ENCODE measurements at places on chromosomes 2 and 18. TPM values are rescaled to one million over a fixed set of nuclear protein-coding genes. Genes with fewer than 3 reads are reported as not detected.
A peak's percentile ranks its signal among the peaks of the same experiment; 100 is the strongest.

- DNase-seq = no peak
- H3K4me1 ChIP-seq = no peaks in the 10 kb centered on the region
- no peaks in the 10 kb centered on the region for H3K36me3 ChIP-seq
- no peak overlapping the region for H3K27ac ChIP-seq
Observed at GRCh38 chr2:154267983-154268382, 396.3 kb downstream of the GALNT13 start.

DNA sequence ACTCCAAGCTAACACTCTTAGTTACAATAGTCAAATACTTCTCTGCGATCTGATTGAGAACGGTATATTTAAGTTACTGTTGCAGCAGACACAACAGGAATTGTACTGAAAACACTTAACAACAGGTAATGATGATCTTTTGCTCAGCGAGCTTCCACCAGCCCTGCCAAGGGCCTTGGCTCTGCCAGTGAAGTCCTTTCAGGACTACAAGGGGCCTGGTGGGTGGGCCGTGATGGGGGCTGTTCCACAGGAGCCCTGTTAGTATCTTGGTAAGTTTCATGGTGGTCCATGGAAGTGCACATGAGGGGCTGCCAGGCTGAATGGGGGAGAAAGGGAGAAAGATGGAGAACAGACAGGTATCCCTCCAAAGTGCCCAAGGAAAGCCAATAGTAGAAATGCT, 178.6 kb upstream of the DOK6 start:
- no peaks in the 10 kb centered on the region for H3K36me3 ChIP-seq
- H3K4me1 ChIP-seq = no peaks in the 10 kb centered on the region
- DNase-seq = no peak

DNA sequence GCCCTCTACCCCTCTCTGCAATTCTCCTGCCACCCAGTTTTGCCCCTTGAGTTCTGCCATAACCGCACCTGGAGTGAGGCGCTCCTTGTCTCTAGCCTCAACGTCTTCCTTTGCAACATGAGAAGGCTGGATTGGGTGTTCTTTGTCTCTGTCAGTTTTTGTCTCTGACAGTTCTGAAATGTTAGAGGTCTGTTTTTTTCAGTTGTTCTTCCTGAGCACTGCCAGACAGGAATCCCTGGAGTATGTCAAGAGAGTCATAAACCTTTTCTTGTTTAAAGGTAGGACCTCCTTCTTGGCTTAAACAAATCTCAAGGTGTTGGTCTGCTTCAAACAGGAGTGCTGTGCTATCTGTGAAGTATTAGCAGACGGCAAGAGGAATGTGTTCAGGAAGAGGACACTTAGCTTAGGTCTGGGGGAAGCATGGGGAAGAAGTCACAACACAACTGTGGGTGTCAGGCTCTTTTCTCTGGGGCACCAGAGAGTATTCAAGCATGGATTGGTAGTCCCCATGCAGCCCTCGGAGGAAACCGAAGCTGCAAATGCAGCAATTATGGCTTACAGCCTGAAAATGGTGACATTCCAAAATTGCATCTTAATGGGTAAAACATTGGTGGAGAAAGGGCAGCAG, 32.3 kb downstream of the AFF3 start:
- no peak for DNase-seq
- peak overlapping the region; percentile 84 for H3K27ac ChIP-seq
- no peaks in the 10 kb centered on the region for H3K27me3 ChIP-seq
- H3K36me3 ChIP-seq = peaks cover 54% of the 10 kb centered on the region
- no peak overlapping the region for H3K4me3 ChIP-seq

The TRIM54 gene
- not detected for total RNA-seq

DNA sequence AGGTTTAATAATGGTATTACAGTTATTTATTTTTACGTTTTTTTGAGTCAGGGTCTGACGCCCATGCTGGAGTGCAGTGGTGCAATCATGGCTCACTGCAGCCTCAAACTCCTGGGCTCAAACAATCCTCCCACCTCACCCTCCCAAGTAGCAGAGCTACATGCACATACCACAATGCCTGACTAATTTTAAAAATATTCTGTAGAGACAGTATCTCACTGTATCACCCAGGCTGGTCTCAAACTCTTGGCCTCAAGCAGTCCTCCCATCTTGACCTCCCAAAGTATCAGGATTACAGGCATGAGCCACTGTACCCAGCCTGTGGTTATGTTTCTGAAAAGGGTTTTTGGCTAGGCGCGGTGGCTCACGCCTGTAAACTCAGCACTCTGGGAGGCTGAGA, 120.8 kb downstream of the ESCO1 start:
- H3K36me3 ChIP-seq = no peaks in the 10 kb centered on the region
- peaks cover 3% of the 10 kb centered on the region for H3K27me3 ChIP-seq
- DNase-seq = no peak

- H3K27ac ChIP-seq = no peak overlapping the region
- H3K36me3 ChIP-seq = no peaks in the 10 kb centered on the region
- no peak overlapping the region for H3K4me3 ChIP-seq
- no peaks in the 10 kb centered on the region for H3K27me3 ChIP-seq
Observed at GRCh38 chr2:12300927-12301326, 415.8 kb upstream of the TRIB2 start.
